ENCODE measurements at places on chromosomes 5 and 9.
A peak's percentile ranks its signal among the peaks of the same experiment; 100 is the strongest.

GRCh38 chr5:31362529-31362900 is 169.0 kb downstream of the CDH6 start:
- no peak for DNase-seq

DNA sequence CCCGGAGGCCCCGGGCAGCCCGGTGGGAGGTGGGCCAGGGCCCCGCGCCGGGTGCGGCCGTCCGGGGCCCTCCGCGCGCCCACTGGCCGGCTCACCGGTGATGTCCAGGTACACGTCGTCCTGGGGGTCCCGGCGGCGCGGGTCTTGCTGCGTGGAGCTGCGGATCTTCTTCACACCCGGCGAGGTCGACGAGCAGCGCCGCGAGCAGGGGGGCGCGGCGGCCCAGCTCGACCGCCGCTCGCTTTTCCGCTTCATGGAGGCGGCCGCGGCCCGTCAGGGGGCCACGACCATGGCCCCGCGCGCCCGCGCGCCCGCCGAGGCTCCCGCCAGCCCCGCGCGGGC is 548 bp downstream of the CDC14B start:
- no peak for DNase-seq

DNA sequence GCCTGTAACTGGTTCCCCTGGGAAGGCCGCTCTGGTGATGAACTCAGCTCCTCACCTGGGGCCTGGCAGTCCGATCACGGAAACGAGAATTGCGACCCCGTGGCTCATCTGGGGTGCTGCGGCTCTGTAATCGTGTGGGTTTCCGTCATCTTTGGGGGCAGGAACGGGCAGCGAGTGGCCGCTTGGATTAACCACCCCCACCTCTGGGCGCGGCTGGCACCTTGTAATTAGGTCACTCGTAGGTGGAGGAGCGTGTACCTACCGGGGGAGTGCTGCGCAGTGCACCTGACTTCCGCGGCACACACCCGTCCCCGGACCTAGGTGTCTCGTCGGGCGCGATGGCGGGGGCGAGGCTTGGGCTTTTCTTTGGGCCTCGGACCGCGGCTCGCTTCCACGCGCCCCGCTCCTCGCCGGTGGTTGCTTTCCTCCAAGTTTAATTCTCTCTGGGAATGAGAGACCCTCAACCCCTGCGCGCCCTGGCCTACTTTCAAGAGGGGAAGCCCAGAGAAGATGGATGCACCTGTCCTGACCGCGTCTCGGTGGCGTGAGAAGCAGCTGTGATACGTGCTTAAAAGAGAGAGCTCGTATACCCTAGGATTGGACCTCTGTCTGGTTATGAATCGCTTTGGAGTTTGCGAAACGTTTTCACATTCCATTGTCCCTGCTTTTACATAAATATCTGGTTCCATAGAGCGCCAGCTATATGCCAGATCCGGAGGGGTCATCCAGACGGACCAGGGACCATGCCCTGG is 744 bp upstream of the PPP2CA start:
- DNase-seq: no peak

- no peak for DNase-seq
Observed at GRCh38 chr9:131382850-131383729, 10.8 kb upstream of the PRRC2B start.

- DNase-seq: no peak
Observed at GRCh38 chr5:143933451-143933850, 121.5 kb downstream of the HMHB1 start.

- DNase-seq: no peak
Observed at GRCh38 chr9:82146677-82147076, 158.1 kb downstream of the SPATA31D1 start.

- DNase-seq: no peak
Observed at GRCh38 chr9:72950875-72951442, 1.9 kb downstream of the ALDH1A1 start.

GRCh38 chr9:132016456-132016855 is 63.2 kb downstream of the MED27 start:
- DNase-seq: no peak

DNA sequence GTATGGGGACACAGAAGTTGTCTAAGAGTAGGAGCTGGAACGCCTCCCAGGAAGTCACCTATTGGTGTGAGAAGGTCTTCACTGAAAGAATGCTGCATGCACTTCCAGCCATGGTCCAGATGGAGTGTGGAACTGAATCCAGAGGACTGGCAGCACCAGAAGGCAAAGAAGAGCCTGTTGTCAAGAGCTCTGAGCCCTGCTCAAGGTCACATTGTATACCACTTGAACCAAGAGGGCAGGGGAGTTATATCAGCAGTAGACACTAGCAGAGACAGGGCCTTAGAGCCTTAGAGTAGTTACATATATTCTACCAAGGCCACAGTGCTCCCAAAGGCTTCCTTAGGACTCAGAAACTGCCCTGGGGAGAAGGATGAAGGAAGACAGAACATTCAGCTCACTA is 130.8 kb upstream of the POC5 start:
- no peak for DNase-seq

DNA sequence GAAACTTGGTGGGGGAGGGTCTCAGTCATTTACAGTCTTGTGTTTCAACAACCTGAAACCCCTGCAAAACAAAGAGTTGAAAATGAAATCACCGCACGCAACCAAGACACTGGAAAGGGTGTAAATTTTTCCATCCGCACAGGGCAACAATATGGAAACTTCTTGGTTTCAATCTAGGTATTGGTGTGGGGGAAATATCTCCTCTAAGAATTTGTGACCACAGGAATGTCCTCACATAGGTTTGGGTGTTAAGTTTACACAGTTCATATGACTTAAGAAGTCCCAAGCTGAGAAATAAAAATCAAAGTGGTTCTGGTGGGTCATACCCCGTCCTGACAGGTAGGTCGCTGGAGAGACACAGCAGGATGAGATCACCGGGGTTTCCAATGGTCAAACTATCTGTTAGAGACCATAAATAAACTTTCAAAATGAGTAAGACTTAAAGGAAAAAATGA is 51.9 kb upstream of the PIP5K1B start:
- DNase-seq: no peak

DNA sequence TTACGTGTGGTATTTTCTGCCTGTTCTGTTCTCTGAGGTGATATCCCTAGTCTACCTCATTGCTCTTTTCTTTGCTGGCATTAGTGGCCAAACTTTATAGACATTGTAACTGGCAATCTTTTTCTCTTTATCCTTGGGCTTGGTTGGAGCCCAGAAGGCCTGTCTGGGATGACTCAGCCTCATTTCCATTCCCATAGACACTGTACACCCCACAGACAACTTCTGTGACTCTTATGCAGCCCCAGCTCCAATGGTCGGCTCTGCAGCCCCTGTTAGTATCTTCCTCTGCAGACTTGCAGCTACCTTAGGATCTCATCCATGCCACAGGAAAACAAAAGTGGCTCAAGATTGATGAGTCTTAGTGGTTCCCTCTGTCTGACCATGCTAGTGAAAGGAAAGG is 79.8 kb downstream of the CFAP95 start:
- no peak for DNase-seq

- no peak for DNase-seq
Observed at GRCh38 chr5:99005506-99005905, 76.7 kb upstream of the CHD1 start.

GRCh38 chr9:2227144-2227867 is 212.2 kb downstream of the SMARCA2 start:
- DNase-seq: no peak

- DNase-seq: no peak
Observed at GRCh38 chr9:6667633-6668280, 22.2 kb upstream of the GLDC start.

GRCh38 chr9:94865582-94866452 is 139.3 kb downstream of the AOPEP start:
- DNase-seq: no peak

DNA sequence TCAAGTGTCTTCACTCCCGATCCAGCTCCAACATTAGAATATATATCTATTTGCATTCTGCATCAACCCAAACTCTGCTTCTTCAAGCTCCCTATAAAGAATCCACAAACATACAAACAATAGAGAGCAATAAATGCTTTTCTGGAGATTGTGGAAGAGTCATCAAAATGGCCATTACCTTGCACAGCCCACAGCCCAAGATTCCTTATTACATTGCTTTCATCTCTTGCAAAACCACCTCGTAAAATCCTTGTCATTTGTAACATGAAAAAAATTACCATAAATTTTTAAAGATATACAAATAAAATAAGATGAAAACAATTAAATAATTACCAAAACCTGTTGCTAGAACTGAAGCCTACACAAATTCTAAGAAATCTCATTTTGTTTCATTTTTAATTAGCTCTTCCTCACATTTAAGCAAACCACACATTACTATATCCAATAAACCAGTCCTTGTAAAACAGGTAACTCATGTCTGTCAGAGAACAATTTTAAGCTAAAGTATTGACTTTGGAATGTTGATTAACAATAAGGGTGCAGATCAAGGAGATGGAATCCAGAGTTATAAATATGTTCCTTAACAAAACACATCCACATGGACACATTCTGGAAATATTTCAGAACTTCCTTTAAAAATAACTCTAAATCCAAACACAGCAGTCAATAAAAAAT is 7.1 kb downstream of the SPINK9 start:
- DNase-seq: no peak

- peak; percentile 12 for DNase-seq
Observed at GRCh38 chr9:2087500-2088313, 72.6 kb downstream of the SMARCA2 start.

DNA sequence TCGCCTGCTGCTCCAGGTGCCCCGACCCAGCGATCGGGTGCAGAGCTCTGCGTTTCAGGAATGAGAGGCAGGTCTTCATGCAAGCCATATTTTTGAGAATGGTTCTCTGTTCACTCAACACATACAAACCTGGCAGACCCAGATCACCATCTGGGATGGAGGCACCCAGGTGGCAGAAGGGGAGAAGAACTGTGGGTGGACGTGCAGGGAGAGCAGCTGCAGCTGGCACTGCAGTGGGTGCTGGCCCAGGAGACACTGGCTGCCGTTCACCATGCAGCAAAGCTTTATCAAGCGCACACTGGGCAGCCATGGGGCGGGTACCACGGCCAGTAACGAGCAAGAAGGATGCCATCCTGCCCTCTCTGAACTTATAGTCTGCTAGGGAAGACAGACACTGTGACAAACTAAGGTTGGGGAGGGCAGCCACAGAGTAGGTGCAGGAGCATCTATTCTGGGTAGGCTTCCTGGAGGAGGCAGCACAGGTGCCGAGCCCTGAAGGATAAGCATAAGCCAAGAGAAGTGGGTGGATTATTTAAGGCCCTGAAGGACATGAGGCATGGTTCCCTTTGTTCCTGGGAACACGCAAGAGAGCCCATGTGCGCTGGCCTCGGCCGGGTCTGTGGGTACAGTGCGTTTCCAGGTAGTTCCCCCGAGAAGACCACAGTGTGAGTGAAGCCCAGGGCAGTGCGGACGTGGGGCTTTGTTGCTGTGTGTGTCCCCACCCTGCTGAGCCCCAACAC is 46.2 kb upstream of the FCN2 start:
- DNase-seq: no peak

DNA sequence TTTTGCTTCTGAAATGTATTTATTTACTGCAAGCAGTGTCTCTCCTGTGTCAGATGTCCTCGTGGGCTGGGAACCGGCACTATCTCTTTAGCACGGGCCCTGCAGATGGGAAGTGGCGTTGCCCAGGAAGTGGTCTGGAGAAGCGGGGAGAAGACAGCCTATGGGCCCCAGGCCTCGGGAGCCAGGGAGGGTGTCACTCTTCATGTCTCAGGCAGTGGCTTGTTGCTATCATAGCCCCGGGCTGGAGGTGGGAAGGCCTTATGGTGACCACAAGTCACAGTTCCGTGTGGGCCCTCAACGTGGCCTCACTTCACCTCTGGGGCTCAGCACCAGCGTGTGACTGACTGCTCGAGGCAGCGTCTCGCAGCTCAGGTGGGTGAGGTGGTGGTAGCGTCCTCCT is 41.4 kb downstream of the SYK start:
- no peak for DNase-seq

DNA sequence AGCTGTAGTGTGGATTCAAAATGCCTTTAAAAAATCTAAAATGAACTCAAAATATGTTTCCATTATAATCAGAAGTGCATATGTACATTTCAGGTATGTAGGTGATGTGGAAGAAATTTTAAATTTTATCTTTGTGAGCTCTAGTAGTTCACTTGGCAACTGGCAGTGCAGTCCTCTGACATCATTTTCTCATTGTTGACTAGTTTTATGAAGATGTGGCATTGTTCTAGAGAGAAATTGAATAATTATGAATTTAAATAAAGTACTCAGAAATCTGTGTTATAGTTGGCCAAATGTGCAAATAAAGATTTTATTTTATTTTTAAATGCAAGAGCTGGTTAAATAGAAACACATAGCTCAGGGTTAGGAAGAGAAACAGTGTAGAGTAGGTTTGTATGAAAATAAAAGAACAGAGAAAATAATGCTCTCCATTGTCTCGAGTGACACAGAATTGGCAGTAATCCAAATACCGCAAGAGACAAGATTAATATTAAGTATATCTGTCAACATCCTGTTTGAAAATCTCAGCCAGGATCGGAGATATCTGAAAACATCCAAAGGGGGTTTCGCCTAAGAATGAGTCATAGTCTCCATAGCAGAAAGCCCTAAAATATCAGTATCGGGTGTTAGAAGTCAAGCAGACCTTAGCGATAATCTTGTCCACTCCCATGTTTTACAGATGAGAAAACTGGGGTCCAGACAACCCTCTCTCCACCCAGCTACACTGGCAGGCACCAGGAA is 189.4 kb downstream of the CCDC192 start:
- no peak for DNase-seq

DNA sequence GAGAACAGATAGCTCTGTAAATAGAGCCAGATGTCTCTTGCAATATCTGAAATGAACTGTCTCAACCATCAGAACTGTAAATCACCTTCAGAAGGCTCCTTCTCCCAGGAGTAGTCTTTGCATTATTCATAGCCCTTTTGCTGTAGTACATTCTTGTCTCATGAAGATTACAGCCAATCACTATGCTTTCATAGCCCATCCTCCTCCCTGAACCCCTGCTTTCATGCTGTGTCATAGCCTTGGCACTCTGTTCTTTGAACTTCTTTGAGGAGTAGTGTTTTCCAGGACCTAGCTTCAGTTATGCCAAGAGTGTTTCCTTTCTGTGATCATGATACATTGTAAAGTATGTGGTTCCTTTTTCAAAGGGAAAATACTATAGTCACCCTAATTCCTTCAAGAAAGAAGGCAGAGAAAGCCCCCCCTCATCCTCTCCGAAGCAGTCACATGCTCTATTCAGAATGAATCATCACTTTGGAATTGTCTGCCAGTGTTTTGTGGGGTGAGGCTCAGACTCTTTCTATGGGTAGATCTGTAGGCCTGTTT is 61.1 kb downstream of the GRIA1 start:
- DNase-seq: peak; percentile 88

DNA sequence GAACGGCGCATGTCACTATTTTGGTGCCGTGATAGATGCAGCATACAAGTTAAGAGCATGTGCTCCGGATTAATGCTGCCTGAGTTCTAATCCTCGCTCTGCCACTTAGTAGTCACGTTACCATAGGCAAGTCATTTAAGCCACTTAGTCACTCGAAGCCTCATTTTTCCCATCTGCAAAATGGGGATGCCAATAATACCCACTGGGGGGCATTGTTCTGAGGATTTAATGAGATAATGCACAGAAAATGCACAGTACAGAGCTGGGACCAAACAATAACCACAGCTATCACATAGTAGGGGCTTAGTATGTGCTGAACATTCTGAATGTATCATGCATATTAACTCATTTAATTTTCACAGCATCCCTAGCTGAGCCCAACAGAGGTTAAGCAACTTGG is 9.1 kb downstream of the NIPAL4 start:
- DNase-seq: no peak

- peak; percentile 83 for DNase-seq
Observed at GRCh38 chr5:116032094-116032517, at the start of gene ARL14EPL. TSS of gene ARL14EPL (plus strand) at chr5:116032472. CDS start at chr5:116051466, 18,994 bp downstream.

- peak; percentile 65 for DNase-seq
Observed at GRCh38 chr5:149799119-149799623, 69.1 kb downstream of the PPARGC1B start.
